Pulmonary artery endothelial cell (primary cell): ENCODE measurements at places on chromosomes 6 and 20. TPM values are rescaled to one million over a fixed set of nuclear protein-coding genes. Genes with fewer than 3 reads are reported as not detected.

DNA sequence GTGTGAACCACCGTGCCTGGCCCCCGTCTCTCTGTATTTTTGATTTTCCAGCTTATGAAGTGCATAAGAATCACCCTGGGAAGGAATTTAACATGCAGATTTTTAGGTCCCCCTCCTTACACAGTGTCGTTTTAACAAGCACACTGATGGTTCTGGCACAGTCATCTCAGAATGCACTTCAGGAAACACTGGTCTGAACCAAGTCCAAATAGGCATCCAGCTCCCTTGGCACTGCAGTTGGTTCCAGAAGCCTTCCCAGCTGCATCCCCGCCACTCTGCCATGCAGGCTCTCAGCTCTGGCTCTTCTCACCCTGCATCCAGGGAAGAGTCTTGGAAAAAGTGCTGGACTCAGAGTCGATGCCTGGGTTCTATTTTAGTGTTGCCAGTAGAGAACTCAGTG, 20.1 kb downstream of the RIPOR2 start:
- no peak for DNase-seq

DNA sequence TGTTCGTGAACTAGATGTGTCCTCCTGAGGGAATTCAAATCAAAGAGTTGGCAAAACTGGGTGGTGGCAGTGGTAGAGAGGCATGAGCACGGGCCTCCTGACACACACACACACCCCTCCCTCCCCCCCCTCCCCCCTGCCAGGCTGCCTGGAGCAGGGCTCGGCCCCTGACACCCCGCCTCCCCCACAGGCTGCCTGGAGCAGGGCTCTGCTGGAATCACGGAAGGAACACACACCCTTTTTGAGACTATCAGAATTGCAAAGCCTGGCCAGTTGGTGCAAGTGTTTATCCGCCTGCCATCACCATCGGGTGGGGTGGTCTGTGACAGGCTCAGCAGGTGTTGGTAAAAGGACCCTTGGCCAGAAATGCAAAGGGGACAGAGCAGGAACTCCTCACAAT, 59.0 kb downstream of the FAM120B start:
- DNase-seq, result no peak

The PCED1A gene
- total RNA-seq, result 10.9 and 18.5 TPM in 2 replicates

The RGS17 gene
- total RNA-seq, result 1.5 and 6.1 TPM in 2 replicates

DNA sequence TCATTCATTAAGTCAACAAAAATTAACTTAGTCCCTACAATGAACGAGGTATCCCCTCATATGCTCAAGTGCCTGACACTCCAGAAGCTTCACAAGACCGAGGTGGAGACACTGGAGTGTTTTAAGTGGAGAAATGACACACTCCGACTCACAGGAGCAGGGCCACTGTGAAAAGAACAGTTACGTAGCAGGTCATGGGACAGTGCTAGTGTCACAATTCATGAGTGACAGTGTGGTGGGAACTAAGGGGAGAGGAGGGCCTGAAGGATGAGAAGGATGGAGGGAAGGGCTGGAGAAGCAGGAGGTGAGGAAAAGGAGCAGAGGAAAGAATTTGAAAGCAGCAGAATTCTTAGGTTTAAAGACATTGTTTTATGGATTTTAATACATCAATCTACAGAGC, 1.3 kb upstream of the HLA-A start:
- DNase-seq, result no peak

GRCh38 chr20:1539816-1540419, 17.6 kb downstream of the SIRPD start:
- no peak for DNase-seq

The BPIFB1 gene
- not detected in 2 replicates for total RNA-seq

DNA sequence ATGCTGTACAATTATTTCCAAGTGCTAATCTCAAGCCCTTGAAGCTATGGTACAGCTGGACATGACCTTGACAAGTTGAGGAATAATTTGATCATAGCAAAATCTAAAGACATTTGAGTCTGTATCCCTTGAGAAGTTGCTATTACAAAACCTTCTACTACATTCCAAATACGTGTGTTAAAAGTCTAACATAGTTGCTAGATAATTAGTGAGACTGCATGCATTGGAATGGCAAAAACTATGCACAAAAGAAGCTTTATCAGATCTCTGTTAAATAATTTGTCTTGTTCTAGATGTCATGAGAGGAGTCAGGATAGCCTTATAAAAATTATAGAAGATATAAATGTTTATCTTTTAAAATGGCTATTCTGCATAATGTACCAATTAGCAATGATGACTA, 127.8 kb downstream of the GJA1 start:
- no peak for DNase-seq

DNA sequence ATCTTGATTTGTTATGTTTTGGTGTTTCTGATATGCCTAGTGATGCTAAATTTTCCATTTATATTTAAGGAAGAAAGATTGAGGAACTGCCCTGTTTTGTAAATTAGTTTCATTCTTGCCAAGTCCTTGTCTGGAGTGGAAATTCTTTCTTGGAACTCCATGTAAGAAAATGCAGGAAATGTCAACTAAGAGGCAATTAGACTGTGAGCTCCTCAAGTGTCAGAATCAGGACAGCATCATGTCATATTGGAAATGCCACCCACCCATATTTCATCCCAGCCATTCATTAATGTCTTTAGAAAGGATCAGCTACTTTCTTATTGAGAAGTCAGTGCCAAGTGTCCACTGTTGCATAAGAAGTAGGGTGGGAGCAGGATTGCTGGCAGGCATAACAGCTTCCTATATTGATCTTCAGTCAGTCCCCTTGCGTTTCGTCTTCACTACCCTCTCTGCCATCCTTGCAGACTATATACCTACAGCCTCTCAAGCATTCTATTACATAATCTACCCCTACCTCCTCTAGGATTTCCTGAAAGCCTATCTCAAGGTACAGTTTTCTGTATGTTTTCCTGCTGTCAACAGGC, 42.4 kb downstream of the HAO1 start:
- DNase-seq, result no peak

The LY6G6D gene
- not detected in 2 replicates for total RNA-seq

- DNase-seq, result peak; percentile 99
Measured at GRCh38 chr6:8000188-8000596, 64.0 kb downstream of the BLOC1S5 start.

The CRYBG1 gene
- total RNA-seq, result 19.8 and 26.8 TPM in 2 replicates

- no peak for DNase-seq
Measured at GRCh38 chr20:57332105-57333089, 2.8 kb downstream of the SPO11 start.

The RAB23 gene
- total RNA-seq, result 16.5 and 16.8 TPM in 2 replicates

- no peak for DNase-seq
Measured at GRCh38 chr20:24149175-24149574, 160.6 kb upstream of the GGTLC1 start.

DNA sequence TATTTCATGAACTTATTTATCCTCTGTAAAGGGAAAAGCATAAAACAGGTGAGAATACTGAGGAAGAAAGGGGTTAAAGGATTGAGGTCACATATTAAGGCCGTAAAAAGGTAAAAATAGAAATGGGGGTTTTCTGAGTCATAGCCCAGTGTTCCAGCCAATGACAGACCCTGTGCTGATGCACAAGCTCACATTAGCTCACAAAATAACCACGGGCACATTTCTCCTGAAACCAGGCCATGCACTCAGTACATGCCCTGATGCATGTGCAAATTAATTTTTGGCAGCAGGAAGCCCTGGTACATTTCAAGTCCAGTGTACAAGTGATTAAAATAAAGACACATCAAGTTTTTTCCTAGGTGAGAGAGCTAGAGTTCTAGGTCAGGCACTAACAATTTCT, 194.4 kb downstream of the TMEM200A start:
- DNase-seq, result no peak

DNA sequence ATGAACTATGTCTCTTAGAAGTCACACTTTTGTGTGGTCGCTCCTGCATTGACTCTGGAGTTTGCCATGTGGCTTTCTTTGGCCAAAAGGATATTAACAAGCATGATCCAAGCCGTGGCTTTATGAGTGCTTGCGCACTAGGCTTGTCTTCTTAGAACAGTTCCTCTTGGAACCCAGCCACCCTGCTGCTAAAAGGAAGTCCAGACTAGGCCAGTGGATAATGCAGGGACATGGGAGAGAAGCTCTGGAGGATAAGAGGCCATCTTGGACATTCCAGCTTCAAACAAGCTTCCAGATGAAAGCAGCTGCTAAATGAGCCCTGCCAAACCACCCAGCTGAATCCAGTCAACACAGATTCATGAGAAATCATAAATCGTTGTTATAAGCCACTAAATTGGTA, 346.4 kb downstream of the CDC5L start:
- DNase-seq, result no peak

The HNF4A gene
- not detected in 2 replicates for total RNA-seq
